ENCODE measurements at places on chromosomes 7 and 10.

- DNase-seq, result no peak
These were observed 6.5 kb downstream of the ZSWIM8 start for GRCh38 chr10:73791871-73792400.

DNA sequence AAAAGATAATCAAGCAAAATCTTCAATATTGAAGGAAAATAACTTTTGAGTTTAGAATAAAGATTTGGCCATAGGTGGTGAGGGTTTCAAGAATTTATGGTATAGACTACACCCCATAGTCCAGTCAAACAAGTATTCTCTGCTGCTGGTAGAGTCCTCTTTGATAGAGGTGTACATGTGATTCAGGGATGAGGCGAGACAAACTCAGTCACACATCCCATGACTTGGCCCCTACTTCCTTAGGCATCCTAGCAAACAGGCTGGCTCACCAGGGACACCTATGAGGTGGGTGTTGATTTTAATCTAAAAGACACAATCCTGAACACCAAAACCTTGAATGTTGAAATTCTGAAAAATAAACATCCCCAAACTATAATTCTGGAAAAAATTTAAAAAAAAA lies 78.1 kb upstream of the SLC25A13 start:
- no peak for DNase-seq

DNA sequence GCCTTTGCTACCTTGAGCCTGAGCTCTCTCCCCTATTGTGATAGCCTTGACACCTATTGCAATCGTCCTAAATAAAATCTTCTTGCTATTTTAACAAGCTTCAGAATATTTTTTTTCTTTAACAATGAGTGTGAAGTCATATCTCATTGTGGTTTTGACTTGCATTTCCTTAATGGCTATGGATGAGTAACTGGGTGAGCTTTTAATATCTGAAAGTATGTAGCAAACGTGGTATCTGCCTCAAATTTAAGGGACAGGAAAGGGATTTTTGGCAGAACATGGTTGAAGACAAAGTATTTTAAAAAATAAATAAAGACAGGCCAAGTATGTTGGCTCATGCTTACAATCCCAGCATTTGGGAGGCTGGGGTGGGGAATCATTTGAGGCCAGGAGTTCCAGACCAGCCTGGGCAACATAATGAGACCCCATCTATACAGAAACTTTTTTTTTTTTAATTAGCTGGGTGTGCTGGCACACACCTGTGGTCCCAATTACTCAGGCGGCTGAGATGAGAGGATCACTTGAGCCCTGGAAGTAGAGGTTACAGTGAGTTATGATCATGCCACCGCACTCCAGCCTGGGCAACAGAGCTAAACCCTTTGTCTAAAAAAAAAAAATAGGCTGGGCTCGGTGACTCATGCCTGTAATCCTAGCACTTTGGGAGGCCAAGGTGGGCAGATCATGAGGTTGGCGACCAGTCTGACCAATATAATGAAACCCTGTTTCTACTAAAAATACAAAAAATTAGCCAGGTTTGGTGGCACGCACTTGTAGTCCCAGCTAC lies 319.3 kb upstream of the NRP1 start:
- no peak for DNase-seq

GRCh38 chr10:15293862-15294842 lies 76.9 kb downstream of the FAM171A1 start:
- no peak for DNase-seq

GRCh38 chr7:142443216-142444010 lies 185.6 kb upstream of the PRSS58 start:
- DNase-seq, result no peak

DNA sequence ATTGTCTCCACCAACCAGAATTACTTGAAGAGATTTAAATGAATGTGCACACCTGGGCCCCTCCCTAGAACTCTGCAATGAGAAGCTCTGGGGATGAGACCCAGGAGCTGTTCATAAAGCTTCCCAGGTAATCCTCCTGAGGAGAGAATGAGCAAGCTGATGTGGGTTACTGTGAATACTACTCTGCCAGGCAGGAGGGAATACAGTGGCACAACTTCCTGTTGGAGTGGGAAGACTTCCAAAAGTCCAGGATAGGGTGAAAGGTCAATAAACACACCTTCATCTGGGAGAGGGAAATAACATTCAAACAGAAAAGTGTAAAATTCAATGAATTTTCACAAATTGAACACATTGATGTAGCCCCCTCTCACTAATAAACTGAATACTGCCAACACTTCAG lies 351.4 kb downstream of the ABCA13 start:
- no peak for DNase-seq

GRCh38 chr7:55086413-55087201 lies 67.8 kb downstream of the EGFR start:
- no peak for DNase-seq

DNA sequence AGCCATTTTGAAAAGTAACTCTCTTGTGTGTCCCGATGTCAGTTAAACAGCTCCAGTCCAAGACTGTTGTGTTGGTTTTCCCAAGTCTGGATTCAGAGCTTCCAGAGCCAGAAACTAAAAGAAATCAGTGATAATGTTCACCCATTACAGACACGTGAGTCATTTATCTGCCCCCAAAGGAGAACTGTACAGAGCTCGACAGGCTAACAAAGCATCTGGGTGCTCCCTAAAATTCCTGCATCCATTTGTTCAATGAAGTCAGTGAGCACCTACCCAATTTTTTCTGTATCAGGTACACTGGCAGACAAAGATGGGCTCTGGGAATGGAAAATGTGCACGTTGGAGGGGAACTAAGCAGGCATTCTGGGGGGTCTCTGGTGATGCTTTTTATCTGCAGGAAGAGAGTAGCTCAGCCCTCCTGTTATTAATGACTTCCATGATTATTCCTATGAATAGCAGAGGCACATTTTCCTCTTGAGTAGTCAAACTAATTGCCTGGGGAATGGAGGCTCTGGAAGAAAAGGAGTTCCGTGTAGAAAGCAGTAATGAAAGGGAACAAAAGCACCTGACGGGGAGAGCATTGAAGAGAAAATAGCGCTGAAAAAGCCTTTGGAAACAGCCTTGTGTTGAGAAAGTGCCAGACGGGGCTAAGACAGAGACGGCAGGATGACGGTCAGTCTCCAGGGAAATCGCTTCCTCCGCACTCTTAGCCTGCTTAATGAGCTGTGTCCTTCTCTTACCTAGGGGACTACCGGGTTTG lies 75.3 kb downstream of the GAD2 start:
- no peak for DNase-seq

GRCh38 chr10:62083412-62084267 lies 182.1 kb downstream of the ARID5B start:
- peak; percentile 32 for DNase-seq

GRCh38 chr7:90262438-90262837 lies 17.5 kb downstream of the CFAP69 start:
- DNase-seq, result no peak

GRCh38 chr7:117656806-117657205 lies 177.0 kb downstream of the CFTR start:
- DNase-seq, result no peak

DNA sequence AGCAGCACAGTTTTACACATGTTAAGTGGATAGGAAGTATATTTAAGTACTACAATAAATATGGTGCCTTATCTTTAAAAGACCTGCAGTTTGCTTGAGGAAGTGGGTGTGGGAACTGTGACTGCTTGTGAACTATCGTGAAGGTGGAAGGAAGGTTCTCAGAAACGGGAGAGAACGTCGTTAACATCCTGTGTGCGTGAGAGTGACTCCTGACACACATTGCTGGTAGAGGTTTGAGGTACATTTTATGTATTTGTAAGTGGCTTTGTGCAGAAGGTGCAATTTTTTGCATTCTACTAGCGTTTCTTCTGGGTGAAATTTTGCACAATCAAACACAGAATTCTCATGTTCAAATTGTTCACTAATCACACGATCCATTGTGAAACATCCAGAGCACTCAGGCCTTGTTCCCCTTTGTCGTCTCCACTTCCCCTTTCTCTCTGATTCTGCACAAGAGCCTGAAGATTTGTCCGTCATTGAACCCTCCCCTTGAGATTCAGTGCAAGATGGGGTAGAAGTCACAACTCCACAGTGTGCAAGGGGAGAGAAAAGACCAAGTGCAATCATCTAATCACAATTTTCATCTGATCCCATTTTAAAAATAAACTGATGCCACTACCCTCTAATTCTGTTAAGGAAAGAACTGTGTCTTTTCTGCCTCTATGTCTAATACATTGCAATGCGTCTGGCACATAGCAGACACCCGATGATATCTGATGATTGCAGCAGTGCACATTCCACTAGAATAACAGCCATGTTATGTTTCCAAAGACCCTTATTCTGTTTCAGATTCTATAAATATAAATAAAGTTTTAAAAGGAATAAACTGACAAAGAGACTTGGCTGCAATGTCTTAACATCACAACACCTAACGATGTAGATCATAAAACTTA lies 279.9 kb downstream of the NEBL start:
- DNase-seq, result peak; percentile 22

- DNase-seq, result no peak
These were observed 222.2 kb upstream of the SH2B2 start for GRCh38 chr7:102064361-102065025.

- no peak for DNase-seq
These were observed 22.7 kb downstream of the DYNC1I1 start for GRCh38 chr7:95794917-95795515.

- DNase-seq, result peak; percentile 25
These were observed 2.5 kb downstream of the ACSL5 start for GRCh38 chr10:112376396-112376790.

DNA sequence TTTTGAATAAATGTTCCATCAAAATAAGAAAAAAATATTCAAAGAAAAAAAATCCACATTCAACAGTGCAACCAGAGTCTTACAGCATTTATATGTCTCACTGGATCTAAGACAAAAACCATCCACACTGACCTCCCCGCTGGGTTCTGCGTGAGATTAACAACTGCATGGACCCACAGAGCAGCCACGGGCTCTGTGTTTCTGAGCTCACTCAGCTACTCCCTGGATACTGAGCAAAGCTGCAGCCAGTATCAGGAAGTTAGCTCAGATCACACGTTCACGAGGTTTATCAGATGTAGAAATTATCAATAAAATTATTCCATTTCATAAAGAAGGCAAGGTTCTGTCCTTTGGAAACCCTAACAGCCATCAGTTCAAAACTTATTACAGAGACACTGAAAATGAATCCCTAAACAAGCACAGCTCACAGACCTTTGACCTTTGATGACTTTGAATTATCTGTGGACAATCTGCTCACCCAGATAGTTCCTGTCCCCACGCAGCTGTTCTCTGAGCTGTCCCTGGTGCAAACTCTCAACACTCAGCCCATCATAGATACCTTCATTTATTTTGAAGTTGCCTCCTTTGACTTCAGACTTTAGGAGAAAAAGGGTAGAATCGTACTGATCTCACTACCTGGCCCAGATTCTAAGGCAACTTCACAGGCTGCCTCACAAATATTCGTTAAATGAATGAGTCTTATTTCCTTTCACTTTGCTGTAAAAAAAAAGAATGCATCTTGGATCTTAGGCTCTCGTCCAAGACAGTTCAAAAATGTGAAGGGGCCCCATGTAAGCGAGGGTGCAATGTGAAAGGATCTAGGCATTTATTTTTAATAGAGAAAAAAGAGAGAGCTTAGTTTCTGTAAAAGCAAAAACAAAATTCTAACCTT lies 67.7 kb upstream of the SVIL start:
- no peak for DNase-seq

DNA sequence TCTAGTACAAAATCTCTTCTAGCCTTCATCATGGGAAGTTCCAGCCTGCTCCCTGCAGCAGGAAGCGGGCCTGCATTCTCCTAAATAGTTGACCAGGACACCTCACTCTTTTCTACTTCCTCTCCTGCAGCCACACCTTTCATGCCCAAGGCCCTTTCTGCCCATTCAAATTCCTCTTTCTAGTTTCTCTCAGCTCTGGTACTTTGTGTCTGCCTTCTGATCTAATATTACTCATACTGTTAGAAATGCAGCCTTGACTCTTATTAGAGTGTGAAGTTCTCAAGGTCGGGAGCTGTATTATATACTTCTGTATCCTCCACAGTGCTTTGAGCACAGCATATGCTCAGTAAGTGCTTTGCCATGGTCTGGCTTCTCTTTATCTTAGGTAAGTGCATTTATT lies 103.1 kb downstream of the PRKCQ start:
- DNase-seq, result no peak

Data from activated naive CD4-positive, alpha-beta T cell treated with anti-CD3 and anti-CD28 coated beads, Interleukin-2, amount 10 ng/mL, durations not matched to agents 7 days and 5 days (primary cell).